Keratinocyte (primary cell): ENCODE measurements at places on chromosomes 7 and 10.

DNA sequence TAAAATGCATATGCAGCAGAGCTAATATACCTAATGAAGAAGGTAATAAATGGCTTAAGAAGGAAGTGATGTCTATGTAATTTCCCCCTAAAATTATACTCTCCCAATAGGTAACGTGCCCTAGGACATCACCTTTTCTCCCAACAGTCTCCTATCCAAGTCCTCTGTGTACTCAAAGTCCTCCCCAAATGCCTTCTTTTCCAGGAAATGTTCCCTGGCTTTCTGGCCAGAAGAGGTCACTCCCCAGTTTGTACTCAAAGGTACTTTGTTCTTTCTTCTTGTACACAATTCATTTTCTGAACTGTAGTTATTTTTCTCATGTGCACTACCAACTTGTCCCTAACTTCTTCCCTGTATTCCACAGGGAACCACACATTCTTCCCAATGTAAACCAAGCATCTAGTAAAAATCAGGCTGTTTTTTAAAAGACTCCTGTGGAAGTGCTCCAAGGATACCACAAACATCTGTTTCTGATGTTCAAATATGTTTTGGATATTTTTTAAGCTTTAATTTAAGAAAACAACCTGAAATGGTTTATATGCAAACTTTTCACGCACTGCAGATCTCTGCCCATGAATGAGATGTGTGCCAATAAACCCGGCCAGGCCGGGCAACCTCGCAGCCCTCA, 262.3 kb upstream of the KLF14 start:
- DNase-seq = no peak

GRCh38 chr7:45224832-45225231, 67.2 kb downstream of the RAMP3 start:
- no peak for DNase-seq

DNA sequence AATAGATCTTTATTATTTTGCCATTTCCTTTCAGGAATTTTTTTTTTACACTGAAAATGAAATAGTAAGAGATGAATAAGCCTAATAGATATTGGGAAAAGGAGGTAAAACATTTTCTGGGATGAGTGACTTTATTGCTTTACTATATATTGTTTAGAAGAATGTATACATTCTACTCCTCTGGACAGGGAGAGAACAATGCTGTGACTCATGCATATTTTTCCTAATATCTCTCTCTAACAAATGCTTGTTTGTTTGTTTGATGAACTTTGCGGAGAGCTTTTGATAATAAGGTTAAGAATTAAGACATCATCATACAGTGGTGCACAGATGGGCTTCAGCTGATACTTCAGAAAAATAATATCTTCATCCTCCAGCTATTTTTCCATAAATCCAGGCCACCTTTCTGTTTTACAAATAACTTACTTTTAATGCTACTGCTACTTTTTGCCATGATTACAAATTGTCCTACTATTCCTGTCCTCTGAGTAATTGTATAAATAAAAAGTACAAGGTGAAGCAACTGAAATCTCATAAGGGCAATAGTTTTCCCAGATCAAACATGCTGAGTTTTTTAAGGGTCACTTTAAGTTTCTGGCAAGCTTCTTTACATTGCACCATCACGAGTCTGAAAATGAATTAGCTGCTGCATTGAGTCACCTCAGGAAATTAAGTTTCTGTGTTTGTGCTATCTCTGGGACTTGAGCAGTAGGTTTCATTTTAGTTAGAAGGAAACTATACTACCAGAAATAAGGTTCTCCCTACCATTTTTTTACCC, 207.3 kb upstream of the POT1 start:
- DNase-seq = no peak

- DNase-seq = no peak
Observed at GRCh38 chr10:80491251-80492102, 37.4 kb downstream of the TSPAN14 start.
